ENCODE measurements at places on chromosomes 6 and 20.

- DNase-seq: no peak
These were observed 304.7 kb upstream of the RGS17 start for GRCh38 chr6:153435787-153436186.

GRCh38 chr6:107956586-107957307, 1.3 kb downstream of the SEC63 start:
- no peak for DNase-seq

DNA sequence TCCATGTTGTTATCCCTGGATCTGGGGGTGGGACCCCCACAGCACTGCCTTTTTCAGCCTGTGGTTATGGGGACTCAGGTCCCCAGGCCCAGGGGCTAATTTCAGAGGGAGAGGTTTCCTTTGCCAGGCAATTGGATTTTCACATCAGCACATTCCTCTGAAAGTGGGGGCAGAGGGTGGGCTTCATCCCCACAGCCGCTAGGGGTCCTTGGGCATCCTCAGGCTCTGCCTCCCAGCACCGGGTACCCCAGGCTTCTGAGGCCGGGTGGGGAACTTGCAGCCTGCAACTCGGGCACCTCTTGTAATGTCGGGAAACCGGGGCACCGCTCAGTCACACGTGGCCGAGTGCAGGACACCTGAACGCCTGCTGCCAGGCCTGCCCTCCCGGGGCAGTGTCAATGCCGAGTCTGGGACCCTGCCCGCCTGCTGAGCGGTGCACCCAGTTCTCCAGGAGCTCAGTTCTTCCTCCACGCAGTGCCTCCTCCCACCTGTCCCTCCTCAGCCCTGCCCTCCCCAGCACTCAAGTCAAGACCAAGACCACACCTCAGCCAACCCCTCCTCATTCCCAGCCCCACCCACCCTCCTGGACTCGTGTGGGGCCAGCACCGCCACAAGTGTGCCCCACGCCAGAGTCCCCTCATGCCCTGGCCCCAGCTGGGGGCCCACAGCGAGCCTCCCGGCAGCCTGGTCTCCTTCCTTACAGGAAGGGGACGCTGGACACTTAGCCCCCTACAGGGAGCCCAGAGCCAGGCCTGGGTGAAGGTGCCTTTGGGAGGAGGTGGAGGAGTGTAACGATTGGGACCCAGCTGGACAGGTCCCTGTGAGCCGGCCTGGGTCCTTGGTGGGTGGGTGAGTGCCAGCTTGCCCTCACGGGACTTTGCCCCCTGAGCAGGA, 8.8 kb upstream of the CHRNA4 start:
- no peak for DNase-seq

GRCh38 chr6:6580225-6580856, 8.2 kb upstream of the LY86 start:
- DNase-seq: no peak

DNA sequence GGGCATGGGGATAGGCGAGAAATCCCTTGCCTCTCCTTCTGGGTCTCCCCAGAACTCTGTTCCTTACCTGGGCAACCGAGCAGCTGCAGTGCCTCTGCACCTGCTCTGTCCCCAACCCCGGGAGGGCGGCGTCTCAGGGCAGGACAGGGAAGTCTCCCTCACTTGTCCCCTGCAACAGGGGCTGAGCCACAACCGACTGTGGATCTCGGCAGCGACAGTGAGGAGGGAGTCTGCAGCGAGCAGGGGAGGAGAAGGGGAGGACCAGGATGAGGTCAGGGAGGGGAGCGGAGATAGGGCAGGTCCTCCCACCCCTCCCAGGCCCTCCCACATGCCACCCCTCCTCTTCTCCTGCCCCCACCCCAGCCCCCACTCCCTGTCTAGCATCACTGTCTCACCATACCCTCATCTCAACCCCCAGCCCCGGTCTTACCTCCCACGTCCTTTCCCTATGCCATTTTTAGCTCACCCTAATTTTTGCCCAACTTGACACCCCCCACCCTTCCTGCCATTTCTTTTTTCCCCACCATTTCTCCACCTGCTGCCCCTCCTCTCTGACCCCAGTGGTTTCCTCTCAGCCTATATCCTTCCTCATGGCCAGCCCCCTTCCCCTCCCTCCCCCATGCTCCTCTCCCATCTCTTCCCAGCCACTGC, at the start of gene TNXB:
Gene TNXB (minus strand): TSS at position 225 of the 651 bp plus-strand sequence. CDS start 11,140 bp downstream, outside the sequence.
- DNase-seq: no peak
